Smooth muscle cell of the umbilical artery (primary cell): ENCODE measurements at places on chromosomes 7 and 10. TPM values are rescaled to one million over a fixed set of nuclear protein-coding genes. Genes with fewer than 3 reads are reported as not detected.

Gene OR2A42
- total RNA-seq, result under 0.01 TPM in 1 of 2 replicates, not detected in the other

Gene TMEM229A
- total RNA-seq, result not detected in 2 replicates

Gene SLC13A1
- total RNA-seq, result not detected in 2 replicates

Gene CAV1
- total RNA-seq, result 57.0 and 517 TPM in 2 replicates

Gene CTAGE15
- not detected in 2 replicates for total RNA-seq
